Activated CD4-positive, alpha-beta T cell treated with anti-CD3 and anti-CD28 coated beads, Interleukin-2, amount 10 ng/mL, durations not matched to agents 7 days and 5 days (primary cell): ENCODE measurements at places on chromosomes 2 and 18. TPM values are rescaled to one million over a fixed set of nuclear protein-coding genes. Genes with fewer than 3 reads are reported as not detected.

Gene AQP12B
- not detected for total RNA-seq

Gene ERCC3
- 52.1 TPM for total RNA-seq

Gene KIAA2012
- total RNA-seq = not detected

Gene RUFY4
- total RNA-seq = 2.7 TPM

Gene IL1F10
- not detected for total RNA-seq

Gene SKOR2
- not detected for total RNA-seq

Gene NEB
- total RNA-seq = 0.48 TPM

Gene C2orf78
- not detected for total RNA-seq

Gene METTL5
- 53.3 TPM for total RNA-seq

Gene PID1
- not detected for total RNA-seq

Gene TUBA4A
- 339 TPM for total RNA-seq

Gene SERPINB7
- total RNA-seq = not detected

Gene GALNT3
- 9.9 TPM for total RNA-seq

Gene MAB21L4
- not detected for total RNA-seq

Gene GREB1
- total RNA-seq = 0.29 TPM

Gene SERPINB10
- not detected for total RNA-seq

Gene MTHFD2
- 129 TPM for total RNA-seq

Gene SERPINB13
- not detected for total RNA-seq

Gene HOXD9
- total RNA-seq = not detected

Gene IL1B
- total RNA-seq = not detected

Gene KLHL30
- not detected for total RNA-seq

Gene TBC1D8
- 0.65 TPM for total RNA-seq

Gene RAB27B
- 5.2 TPM for total RNA-seq

Gene IGFBP5
- not detected for total RNA-seq

Gene TSPYL6
- not detected for total RNA-seq

Gene HOXD3
- not detected for total RNA-seq

Gene FZD7
- total RNA-seq = 0.10 TPM

Gene PAIP2B
- total RNA-seq = 1.9 TPM
